ENCODE measurements at places on chromosomes 6 and 20.
A peak's percentile ranks its signal among the peaks of the same experiment; 100 is the strongest.

GRCh38 chr20:58891086-58891717, 38.7 kb downstream of the GNAS start:
- DNase-seq = peak; percentile 91

- no peak for DNase-seq
Observed at GRCh38 chr20:2507464-2507863, 1.3 kb downstream of the ZNF343 start.

- DNase-seq = no peak
Observed at GRCh38 chr20:41392871-41393704, 26.5 kb upstream of the EMILIN3 start.

DNA sequence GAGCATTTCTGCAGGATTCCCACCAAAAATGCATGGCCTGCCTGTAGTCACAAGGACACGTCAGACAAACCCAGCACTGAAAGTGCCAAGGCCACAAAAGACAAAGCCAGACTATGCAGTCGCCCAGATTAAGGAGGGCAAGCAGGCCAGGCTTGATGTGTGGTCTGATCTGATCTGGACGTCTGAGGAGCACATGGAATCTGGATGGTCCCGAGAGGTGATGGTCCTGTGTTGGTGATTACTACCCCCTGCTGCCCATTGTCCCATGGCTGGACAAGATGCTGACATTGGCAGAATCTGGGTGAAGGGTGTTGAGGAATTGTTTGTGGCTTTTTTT, 17.1 kb downstream of the NPEPL1 start:
- DNase-seq = no peak

DNA sequence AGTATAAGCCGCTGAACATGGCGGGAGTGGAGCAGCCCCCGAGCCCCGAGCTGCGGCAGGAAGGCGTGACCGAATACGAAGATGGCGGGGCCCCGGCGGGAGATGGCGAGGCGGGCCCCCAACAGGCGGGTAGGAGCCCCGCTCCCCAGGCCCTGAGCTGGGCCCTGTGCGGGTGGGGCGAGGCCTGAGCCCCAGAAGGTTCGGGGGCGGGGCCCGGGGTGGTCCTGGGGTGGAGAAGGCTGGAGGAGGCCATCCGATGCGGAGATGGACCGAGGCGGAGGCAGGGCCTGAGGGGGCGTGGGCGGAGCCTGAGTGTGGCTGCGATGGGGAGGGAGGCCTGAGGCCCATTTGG, 7.1 kb downstream of the L3MBTL1 start:
- DNase-seq = no peak

- DNase-seq = no peak
Observed at GRCh38 chr6:7747433-7747832, 21.5 kb downstream of the BMP6 start.

DNA sequence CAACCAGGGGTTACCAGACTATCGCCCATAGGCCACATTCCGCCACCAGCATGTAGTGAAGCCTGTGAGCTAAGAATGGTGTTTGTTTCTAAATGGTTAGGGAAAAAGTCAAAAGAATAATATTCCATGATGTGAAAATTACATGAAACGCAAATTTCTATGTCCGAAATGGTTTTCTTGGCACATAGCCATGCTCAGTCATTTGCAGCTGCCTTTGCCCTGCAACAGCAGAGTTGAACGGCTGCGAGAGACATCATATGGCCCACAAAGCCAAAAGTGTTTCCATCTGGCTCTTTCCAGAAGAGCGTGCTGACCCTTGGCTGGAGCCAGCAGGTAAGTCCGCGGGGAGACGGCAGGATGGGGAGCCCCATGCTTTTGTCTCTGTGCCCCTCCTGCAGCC, 60.7 kb downstream of the FAM120B start:
- DNase-seq = no peak

GRCh38 chr6:4506223-4506622, 270.0 kb upstream of the CDYL start:
- no peak for DNase-seq

- no peak for DNase-seq
Observed at GRCh38 chr20:44471481-44471882, 4.2 kb upstream of the TTPAL start.

DNA sequence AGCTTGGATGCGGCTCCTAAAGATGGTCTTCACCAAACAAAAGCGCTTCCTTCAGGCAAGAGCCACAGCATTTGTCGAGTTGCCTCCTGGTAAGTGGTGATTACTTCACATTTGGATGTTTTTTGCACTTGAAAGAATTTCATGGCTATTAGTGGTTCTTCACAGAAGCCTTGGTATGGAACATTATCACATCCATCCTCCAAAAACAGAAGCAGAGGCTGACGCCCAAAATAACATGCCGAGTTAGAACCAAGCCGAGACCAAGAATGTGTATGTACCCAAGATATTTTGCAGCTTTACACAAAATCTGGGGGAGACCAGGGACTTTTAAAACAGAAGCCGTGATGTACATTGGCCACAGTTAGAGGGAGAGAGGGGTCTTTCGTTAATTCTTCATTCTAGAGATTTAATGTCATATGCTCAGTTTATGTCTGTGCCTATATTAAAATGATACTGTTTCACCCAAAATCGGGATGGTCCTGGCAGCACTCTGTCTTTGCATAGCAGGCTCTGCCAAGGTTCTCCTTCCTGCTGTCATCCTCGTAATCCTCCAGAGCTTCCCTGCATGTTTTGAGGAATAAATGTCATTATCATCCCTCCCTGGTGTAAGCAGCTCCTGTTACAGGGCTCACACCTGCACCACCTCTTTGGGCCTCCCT, 109.3 kb downstream of the TMEM242 start:
- no peak for DNase-seq

DNA sequence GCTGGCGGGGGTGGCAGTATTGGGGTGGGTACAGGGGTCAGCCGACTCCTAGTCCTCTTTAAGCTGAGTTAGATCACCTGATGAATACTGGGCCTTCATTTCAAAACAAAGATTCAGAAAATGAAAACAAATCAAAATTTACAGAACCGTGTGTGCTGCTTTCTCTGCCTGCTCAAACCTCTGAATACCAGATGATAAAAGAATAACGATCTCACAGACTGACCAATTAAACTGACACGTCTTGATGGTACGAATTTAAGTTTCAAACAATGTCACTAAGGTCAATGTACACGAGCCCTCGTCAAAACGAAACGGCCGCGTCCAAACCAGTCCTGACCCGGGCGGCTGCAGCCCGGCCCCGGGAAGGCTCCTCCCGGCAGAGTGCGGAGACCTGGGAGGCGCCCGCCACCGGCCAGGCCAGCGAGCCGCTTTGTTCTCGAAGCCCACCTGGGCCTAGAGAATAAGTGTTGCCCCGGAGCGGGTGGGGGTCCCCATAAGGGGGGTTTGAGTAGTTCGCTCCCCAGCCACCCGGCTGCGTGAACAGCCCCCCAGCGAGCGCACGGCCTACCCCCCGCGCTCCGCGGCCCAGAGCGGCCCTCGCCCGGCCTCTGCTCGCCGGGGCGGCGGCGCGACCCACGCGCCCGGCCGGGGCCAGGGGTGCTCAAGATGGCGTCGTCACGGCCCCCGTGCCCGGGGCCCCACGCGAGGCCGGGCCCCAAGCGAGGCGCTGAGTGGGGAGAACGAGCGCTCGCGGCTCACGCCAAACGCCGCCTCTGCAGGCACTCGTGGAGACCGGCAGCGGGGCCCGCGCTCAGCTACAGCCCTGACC, 728 bp downstream of the PSMA7 start:
- no peak for DNase-seq

All from GM20000 (cell line).